ENCODE measurements at places on chromosomes 12 and 14.

GRCh38 chr14:96739200-96739910 is 57.8 kb upstream of the VRK1 start:
- DNase-seq = no peak

DNA sequence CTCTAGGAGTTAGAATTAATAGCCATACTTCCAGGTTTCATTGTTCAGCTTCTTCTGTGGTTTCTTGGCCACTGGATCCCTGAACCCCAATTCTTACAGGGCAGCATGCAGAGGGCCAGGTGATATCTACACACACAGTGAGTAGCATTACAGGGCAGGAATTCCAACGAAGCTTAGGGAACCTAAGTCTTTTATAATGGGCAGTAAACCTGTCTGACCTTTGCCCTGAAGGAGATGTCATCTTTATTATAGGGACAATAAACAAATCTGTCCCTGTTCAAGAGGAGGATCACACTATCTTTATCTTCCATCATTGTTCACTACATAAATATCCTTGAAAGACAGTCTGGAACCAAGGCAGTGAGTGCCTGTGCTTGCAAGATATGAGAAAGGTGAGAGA is 11.7 kb upstream of the EML5 start:
- no peak for DNase-seq

- DNase-seq = no peak
Measured at GRCh38 chr14:22898302-22899090, 15.5 kb downstream of the REM2 start.

- no peak for DNase-seq
Measured at GRCh38 chr14:22471545-22472121, 117.4 kb downstream of the DAD1 start.

- no peak for DNase-seq
Measured at GRCh38 chr12:117699118-117699517, 269.7 kb downstream of the KSR2 start.

DNA sequence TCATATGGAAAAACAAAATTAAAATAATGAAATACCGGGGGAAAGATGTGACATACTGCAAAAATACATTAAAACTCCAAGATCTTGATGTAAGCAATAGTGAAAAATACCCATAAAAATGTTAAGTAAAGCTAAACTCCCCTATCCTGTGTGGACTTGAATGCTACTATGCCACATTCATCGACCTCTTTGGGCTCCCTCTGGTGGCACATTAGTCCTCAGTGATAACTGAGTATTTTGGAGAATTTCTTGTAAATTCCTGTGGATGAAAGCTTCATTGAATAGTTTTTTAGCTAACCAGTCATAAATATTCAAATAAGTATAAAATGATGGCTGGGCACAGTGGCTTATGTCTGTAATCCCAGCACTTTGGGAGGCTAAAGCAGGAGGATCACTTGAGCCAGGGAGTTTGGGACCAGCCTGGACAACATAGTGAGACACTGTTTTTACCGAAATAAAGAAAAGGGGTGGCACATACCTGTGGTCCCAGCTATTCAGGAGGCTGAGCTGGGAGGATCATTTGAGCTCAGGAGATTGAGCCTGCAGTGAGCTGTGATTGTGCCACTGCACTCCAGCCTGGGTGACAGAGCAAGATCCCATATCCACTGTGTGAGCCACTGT is 42.4 kb upstream of the SGPP1 start:
- DNase-seq = peak; percentile 42

GRCh38 chr12:12821975-12822374 is 8.8 kb downstream of the DDX47 start:
- DNase-seq = no peak

DNA sequence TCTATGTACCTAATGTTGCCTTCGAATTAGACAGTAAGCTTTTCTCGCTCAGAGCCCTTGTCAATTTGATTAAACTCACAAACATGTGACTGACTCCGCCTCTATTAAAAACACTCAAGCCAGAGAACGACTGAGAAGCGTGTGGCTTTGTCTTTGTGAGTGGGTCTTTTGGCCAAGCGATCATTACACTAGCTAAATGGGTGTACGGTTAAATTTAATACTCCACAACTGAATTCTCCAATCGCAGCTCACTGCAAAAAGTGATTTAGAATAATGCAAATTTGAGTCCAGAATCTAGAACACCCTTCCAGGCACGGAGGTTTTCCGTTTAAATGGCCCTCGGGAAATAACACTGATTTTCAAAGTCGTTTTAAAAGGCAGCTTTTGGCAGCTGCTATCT is 253.7 kb downstream of the EFCAB11 start:
- no peak for DNase-seq

DNA sequence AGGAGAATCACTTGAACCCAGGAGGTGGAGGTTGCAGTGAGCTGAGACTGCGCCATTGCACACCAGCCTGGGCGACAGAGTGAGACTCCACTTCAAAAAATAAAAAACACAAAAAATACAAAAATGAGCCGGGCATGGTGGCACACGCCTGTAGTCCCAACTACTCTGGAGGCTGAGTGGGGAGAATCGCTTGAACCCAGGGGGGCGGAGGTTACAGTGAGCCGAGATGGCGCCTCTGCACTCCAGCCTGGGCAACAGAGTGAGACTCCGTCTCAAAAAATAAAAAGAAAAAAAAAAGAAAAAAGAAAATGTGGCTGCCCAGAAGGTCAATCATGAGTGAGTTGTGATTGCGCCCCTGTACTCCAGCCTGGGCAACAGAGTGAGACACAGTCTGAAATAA is 9.2 kb downstream of the DNAJC22 start:
- DNase-seq = no peak

GRCh38 chr14:24335461-24336171 is 745 bp upstream of the ADCY4 start:
- no peak for DNase-seq

DNA sequence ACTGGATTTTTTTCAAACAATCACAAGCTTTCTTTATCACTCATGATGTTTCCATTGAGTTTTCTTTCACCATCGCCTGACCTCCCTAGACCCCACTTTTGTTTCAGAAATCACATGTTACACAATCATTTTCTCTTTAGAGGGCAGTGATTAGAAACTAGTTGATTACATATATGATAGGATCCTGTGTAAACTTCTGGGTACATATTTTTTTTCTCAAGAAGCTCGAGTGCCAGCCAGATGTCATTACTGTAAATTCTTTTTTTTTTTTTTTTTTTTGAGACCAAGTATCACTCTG is 62.4 kb upstream of the PSMA6 start:
- DNase-seq = no peak

- DNase-seq = peak; percentile 1
Measured at GRCh38 chr12:75437564-75437963, 43.0 kb upstream of the GLIPR1 start.

GRCh38 chr12:96769400-96769799 is 137.7 kb upstream of the NEDD1 start:
- DNase-seq = no peak

DNA sequence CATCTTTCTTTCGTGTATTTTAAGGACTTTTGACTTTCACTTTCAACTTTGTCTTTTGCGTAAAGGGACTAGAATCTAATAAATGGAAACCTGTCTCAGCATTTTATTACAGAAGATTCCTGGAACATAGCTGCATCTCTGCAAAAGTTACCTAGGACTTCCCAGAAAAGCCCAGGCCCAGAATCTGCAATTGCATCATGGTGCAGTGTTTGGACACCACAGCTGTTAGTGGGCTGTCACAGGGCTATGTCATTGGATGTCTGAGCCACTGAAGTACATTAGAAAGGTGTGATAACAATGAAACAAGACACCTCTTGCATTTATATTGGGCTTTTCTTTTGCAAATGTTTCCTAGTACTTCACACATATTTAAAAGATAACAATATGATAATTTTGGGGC is 199.9 kb upstream of the IGF1 start:
- DNase-seq = no peak

DNA sequence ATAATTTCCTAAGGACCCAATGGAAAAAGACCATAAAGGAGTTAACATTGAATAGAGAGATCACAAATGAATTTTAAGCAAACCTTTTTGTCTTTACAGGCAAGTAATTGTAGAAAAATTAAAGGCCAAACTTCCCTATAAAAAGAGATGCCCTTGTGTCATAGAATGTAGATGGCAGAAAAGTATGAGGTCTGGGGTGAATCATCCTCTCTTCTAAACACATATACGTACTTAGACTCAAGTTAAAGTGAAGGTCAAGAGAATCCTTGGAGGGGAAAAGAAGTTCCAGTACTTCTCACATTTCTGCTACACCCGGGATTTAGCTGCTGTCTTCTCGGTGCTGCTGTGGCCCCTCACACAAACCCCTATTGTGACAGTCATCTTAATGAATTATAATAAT is 116.2 kb upstream of the ARID2 start:
- no peak for DNase-seq

DNA sequence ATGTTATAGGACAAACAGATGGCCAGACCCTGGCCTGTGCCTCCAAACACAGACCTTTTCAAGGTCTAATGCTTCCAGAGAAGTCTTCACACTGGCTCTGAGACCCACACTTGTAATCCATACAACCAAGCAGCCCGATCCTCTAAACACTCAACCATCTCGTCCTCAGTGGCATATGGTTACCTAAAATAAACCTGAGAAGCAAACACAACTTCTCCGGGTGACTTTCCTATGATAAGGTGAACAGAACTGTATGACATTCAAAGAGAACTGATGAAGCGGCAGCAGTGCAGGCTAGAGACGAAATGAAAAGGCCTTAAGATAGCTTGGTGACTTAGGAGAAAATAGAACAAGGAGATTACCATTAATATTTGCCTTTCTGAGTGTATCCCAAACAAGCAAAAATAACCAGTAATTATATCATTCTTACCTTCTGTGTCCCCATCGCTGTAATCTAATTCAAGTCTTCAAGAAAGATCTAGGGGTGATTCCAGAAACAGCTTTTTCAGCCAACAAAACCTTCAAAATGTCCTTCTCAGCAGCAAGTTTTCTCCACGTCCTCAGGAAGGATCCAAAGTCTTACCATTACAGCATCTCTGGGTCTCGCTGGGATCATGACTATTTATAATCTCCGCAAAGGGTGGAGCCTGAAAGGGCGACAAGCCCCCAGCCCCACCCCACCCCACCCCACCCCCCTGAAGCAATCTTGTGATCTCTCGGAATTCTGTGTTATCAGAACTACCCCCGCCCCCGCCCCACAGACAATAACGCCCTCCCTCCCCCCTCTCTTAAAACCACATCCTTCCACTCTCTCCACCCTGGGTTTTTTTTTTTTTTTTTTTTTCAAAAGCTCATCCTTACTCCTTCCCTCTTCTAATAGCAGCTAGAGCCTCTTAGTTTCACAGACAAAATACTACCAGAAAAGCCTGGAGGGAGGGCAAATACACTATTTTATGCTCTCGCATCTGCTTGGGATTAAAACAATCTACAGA is at the start of gene SLC2A3:
SLC2A3 (minus strand) TSS at position 598 of the 992 bp plus-strand sequence; CDS start at position 445, 153 bp downstream.
- DNase-seq = peak; percentile 69

GRCh38 chr12:105523164-105524057 is 192.9 kb downstream of the C12orf75 start:
- no peak for DNase-seq

GRCh38 chr14:92760524-92760805 is 12.0 kb upstream of the LGMN start:
- no peak for DNase-seq

- DNase-seq = no peak
Measured at GRCh38 chr14:97077253-97077653, 280.1 kb downstream of the VRK1 start.

DNA sequence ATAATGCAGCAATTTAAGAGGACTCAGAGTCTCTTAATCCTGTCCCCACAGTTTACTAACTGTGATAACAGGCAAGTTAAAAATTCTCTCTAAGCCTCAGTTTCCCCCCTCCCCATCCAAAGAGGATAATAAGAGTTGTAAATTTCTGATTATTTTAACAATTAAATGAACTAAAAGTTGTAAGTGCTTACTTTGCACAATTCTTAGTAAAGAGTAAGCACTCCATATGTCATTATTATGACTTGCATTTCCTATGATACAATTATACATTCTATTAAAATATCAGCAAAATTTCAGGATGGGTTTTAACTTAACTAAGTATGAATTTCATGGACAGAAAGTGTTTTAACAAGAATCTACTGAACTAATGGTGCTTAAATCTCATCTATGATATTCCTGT is 80.1 kb downstream of the NELL2 start:
- no peak for DNase-seq

DNA sequence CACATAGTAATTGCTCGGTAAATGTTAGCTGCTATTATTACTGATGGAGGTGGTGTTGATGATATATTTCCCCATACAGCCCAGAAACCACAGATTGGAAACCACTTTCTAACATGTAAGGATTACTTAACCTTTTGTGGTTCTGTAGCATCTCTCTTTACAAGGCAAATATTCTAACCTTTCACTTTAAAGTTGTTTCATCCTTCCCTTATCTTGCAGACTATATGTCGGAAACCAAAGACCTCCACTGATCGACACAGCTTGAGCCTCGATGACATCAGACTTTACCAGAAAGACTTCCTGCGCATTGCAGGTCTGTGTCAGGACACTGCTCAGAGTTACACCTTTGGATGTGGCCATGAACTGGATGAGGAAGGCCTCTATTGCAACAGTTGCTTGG is 75.8 kb downstream of the FRMD6 start:
- DNase-seq = no peak

GRCh38 chr12:122137229-122137628 is 36.8 kb downstream of the IL31 start:
- DNase-seq = no peak

- no peak for DNase-seq
Measured at GRCh38 chr14:64387232-64387781, 846 bp upstream of the MTHFD1 start.

DNA sequence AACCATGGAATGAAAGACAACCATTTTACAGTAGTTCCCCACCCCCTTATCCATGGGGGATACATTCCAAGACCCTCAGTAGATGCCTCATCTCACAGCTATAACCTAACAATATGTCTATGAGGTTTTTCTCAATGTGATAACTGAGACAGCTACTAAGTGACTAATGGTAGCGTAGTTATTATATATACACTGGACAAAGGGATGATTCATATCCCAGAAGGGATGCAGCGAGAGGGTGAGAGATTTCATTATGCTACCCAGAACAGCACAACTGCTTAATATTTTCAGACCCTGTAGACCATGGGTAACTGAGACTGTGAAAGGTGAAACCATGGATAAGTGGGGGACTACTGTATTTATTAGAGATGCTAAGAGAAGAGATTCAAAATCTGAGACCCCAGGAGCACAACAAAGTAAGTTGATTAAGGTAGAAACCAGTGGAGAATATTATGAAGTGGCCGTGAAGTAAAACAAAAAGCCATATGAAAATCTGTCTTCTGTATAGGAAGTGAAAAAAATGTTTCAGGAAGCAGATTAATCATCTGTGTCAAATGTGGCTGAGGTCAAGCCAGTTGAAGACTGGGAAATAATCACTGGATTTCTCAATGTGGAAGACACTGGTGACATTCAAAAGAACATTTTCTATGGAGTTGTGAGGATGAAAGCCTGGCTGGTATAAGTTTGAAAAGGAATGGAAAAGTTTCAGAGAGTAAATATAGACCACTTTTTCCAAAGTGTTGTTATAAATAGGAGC is 77.2 kb downstream of the RPL10L start:
- no peak for DNase-seq

DNA sequence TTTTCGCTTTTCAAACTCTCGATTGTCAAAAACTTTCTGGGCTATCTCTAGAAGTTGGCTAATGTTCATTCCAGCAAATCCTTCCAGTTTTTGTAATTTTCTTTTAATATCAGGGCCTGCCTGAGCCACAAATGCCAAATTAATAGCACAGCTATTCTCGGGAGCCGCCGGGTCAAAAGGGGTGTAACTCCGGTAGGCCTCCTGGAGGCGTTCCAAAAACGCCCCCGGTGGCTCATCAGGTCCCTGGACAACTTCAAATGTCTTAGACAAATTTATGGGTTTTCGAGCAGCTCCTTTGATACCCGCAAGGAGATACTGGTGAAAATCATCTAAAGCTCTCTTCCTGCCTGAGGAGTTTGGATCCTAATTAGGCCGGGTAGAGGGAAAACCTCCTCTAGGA is 117.9 kb upstream of the PZP start:
- DNase-seq = no peak

Measured in stimulated activated CD8-positive, alpha-beta memory T cell treated with anti-CD3 and anti-CD28 coated beads, Interleukin-2, amount 100 ng/mL, for 1 hour (primary cell).